Activated naive CD8-positive, alpha-beta T cell treated with anti-CD3 and anti-CD28 coated beads, Interleukin-2, amount 50 U/mL, for 16 hours (primary cell): ENCODE measurements at places on chromosomes 11 and 22.
A peak's percentile ranks its signal among the peaks of the same experiment; 100 is the strongest.

DNA sequence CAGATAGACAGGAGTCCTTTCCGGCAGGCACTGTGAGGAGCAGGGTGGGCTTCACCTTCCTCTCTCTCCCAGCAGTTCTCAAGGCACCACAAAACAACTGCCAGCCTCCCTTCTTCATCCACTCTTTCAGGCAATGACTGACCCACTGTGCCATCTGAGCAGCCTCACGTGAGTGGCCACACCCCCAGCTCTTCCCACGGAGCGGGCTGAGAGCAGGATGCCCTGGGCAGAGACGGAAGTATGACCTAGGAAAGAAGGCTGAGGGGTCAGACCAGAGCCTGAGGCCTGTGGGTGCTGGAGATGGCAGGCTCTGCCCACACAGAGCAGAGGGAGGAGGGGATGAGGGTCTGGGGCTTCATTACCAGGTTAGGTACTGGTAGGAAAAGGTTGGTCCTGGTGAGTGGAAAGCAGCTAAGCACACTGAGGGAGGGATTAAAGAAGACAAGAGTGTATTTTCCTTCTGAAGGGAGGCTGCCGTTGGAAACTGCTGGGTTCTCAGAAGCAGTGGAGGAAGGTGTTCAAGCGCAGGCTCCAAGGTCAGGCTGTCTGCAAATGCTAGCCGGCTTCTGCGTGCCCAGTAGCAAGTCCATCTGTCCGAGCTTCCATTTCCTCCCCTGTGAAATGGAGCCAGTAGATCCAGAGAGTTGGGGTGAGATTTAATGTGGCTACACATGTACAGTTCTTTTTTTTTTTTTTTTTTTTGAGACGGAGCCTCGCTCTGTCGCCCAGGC is 4.6 kb downstream of the NLRP6 start:
- DNase-seq, result no peak

- DNase-seq, result no peak
These were observed 16.0 kb upstream of the SREBF2 start for GRCh38 chr22:41816871-41817270.

- peak; percentile 17 for DNase-seq
These were observed 1.1 kb downstream of the CREB3L1 start for GRCh38 chr11:46278387-46279125.

DNA sequence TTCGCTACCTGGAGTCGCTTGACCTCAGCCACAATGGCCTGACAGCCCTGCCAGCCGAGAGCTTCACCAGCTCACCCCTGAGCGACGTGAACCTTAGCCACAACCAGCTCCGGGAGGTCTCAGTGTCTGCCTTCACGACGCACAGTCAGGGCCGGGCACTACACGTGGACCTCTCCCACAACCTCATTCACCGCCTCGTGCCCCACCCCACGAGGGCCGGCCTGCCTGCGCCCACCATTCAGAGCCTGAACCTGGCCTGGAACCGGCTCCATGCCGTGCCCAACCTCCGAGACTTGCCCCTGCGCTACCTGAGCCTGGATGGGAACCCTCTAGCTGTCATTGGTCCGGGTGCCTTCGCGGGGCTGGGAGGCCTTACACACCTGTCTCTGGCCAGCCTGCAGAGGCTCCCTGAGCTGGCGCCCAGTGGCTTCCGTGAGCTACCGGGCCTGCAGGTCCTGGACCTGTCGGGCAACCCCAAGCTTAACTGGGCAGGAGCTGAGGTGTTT is 12.8 kb downstream of the TSKU start:
- no peak for DNase-seq

DNA sequence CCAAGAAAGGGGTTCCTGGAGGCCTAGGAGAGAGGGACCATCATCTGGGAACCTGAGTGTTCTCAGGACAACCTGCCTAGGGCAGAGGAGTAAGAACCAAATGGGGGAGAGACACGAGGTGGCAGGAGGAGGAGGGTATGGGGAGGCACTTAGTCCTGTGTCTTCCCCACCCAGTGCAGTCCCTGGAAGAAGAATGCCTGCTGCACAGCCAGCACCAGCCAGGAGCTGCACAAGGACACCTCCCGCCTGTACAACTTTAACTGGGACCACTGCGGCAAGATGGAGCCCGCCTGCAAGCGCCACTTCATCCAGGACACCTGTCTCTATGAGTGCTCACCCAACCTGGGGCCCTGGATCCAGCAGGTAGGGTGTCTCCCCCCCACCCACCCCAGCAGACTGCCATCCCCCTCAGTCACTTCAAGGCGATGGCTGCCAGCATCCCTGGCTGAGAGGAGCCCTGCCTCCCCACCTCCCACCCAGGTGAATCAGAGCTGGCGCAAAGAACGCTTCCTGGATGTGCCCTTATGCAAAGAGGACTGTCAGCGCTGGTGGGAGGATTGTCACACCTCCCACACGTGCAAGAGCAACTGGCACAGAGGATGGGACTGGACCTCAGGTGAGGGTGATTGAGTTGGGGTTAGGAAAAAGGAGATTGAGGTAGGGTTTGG is 3.7 kb upstream of the INPPL1 start:
- DNase-seq, result no peak

DNA sequence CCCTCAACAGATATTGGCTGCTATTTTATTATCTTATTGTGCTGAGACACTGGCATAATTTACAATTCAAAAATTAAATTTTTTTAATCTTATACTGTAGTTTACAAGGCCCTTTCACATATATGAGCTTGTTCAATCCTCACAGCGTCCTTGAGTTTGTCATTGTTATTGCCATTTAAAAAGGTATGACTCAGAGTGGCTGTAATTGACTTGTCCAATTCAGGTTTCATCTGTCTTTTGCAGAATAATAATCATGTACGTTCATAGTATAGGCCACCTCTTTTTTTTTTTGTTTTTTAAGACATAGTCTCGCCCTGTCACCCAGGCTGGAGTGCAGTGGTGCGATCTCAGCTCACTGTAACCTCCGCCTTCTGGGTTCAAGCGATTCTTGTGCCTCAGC is 11.5 kb downstream of the PTPRJ start:
- no peak for DNase-seq

DNA sequence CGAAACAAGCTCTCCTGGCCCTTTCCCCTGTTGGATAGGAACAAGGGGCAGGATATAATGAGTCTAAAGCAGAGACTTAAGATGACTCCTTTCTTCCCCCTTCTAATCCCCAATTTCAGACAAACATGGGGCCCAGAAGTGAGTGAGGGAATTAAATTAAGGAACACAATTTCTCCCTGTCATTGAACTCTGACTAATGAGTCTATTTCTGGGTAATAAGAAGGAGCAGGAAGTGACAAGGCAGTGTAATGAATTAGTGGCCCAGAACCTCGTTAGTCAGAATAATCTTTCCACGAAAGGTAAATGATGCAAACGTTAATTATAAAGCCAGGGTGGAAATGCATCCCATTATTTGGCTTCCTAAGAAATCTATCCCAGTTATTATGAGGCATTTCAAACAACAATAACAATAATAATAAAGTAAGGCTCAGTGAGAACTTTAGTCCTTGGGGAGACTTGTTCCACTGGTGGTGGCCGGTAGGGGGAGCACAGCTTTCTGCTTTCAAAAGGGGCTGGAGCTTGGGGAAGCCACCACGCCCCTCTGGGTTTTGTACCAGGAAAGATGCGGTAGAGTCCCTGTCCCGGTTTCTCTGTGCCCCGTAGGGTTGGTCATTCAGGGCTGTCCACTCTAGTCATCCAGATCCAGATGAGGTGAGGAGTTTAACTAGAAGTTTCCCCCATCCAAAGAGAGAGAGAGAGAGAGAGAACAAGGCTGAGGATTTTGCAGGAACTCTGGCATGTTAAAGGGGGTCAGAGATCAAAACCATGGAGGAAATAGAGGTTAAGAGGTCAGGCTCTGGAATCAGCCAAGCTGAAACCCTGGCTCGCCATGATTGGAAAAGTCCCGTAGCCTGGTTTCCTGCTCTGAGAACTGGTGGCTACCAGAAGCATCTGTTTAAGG is 298.3 kb downstream of the NTM start:
- no peak for DNase-seq

DNA sequence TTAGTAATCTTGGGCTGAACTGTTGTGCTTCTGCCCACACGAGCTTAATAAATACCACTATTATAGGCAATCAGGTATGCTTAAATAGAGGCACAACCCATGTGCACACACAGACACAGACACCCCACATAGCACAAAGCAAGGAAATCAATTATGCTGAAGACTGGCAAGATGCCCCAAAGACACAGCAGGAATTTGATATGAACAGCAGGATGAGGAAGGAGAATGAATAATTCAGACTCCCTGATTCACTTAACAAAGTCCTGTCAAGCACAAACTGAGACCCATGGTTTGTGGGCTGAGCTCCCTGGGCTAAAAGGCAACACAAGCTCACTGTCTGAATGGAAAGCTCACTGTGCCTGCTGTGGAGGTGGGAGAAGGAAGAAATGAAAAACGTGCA is 42.5 kb downstream of the RBFOX2 start:
- no peak for DNase-seq

DNA sequence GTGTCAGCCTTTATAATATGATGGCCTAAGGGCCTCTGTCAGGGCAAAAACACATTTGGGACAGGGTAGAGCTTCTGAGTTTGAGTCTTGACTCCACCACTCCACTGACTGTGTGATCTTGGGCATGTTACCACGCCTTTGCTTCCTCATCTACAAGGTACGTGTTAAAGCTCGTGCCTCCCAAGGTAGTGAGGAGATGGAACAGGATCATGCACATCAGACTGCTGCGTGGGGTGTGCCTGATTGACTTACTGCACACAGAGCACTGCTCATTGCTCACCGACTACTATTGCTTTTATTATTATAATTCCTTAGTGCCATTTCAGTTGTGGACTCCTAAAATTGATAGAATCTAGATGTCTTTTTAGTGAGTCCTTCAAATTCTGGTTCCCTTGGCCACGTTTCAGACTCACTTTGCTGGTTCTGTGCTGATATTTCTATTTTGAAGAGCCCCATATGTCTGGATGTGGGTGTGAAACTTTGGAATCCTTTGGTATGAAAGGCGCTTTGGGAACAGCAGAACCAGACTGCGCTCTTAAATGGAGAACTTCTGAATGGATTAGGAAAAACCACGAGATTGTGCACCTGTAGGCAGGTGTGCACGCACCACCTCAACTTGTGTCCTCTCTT is 44.1 kb upstream of the RAB1B start:
- no peak for DNase-seq

GRCh38 chr11:9771071-9771511 is 107.2 kb downstream of the SWAP70 start:
- DNase-seq, result no peak

- DNase-seq, result no peak
These were observed 61.9 kb upstream of the SORL1-AS1 start for GRCh38 chr11:121514432-121515334.

GRCh38 chr11:114050258-114050927 is 9.1 kb upstream of the ZBTB16 start:
- DNase-seq, result no peak

- DNase-seq, result no peak
These were observed 36.1 kb downstream of the ME3 start for GRCh38 chr11:86636275-86636674.

GRCh38 chr22:21941921-21942320 is 10.7 kb downstream of the PPM1F start:
- DNase-seq, result no peak
